ENCODE measurements at places on chromosomes 16 and 17.

DNA sequence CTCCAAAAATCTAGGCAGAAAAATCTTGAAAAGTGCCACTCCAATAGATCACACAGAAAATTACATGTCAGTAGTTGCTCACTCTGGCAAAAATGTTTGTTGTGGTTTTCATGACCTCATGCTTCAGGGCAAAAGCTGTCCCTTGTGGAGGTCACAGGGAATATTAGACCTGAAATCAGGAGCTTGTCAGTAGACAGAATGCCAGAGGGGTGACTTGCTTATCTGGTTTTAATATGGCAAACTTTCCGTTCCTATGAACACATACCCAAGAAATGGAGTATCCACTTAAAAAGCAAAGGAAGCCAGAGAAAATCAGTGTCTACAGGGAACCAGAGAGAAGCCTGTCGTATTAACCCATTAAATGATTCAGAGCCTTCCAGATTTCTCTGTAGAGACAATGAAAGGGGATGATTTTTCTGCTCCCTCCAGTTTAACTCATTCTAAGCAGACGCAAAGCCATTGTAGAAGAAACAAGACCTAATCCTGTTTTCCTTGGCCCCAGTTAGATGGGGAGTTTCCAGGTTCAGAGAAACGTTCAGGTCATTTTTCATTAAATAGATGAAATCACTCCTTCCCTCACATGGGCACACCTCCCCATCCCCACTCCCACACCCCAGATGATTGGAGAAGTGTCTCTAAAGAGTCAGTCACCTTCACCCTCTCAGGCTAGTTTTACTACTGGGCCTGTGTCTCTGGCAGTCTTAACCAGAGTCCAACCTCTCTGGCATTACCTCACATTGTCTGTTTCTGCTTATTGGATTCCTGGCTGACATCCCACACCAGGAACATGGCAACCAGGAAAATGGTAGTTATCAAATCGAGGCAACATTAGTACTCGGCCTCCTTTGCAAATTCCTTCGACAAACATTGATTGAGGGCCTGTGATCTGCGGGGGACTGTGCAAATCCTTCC, 6.0 kb downstream of the SOX9 start:
- no peak for DNase-seq

- DNase-seq = no peak
Measured at GRCh38 chr17:30794372-30794771, 30.1 kb downstream of the CRLF3 start.

DNA sequence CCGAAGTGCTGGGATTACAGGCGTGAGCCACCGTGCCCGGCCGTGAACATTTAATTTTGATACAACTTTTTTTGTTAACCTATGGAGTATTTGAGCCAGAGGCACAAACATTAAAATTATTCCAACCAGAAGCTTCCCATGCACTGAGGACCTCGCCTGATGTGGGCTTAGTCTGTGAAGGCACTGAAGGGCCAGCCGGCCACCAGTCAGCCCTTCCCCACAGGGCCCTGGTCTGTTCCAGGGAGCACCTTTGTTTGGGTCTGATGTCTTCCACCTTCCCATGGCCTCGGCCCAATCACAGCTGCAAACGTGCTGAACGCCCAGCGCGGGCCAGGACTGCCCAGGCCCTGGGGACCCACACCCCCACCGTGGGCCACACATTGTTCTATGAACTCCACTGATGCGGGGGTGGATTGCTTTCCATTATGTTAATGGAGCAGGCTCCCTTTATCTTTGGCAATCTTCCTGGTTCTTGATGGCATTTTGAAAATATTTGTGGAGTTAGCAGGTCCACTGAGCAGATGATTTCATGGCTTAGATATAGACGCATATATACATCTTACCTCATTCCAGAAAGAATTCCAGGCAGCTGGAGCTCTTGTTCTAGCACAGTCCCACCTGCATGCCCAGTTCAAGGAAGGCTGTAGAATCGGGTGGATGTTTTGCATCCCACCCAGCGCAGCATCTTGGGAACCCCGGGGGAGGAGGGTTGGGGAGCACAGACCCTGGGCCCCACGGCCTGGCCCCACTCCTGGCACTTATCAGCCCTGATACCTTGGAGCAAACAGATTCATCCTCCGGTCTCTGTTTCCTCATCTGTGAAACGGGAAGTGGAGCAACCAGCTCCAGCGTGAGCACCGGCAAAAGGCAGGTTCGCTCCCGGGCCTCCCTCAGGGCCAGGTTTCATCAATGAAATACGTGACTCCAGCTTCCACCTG, 14.5 kb downstream of the SPIRE2 start:
- no peak for DNase-seq

DNA sequence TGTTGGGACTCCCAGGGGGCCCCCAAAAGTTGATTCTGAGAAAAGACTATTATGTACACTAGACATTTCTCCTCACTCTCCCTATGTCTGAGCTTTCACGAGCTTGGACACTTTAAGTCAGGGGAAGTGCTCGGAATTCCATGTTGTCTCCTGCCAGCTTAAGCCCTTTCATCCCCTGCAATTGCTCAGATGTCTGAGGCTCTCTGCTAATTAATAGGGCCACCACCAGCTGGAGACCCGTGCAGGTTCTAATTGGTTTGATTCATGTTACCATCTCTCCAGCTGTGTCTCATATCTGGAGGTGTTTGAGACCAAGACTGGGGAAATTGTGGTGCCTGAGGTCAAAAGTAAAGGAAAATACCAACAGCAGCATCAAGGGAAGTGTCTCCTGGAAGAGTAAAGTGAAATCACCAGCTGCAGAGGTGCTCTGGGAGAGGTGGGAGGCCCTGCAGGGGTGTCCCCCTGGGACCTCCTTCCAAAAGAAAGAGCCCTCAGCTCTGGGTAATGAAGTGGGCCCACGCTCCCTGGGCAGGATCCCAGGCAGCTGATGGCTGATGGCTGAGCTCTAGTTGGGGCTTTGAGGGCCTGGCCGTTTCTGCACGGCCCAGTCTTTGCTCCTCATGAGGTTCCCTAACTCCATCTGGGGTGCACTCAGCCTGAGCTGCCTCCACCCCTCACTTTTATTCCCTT, 5.8 kb upstream of the UTS2R start:
- no peak for DNase-seq

GRCh38 chr17:52106638-52107261, 51.8 kb downstream of the CA10 start:
- peak; percentile 19 for DNase-seq

DNA sequence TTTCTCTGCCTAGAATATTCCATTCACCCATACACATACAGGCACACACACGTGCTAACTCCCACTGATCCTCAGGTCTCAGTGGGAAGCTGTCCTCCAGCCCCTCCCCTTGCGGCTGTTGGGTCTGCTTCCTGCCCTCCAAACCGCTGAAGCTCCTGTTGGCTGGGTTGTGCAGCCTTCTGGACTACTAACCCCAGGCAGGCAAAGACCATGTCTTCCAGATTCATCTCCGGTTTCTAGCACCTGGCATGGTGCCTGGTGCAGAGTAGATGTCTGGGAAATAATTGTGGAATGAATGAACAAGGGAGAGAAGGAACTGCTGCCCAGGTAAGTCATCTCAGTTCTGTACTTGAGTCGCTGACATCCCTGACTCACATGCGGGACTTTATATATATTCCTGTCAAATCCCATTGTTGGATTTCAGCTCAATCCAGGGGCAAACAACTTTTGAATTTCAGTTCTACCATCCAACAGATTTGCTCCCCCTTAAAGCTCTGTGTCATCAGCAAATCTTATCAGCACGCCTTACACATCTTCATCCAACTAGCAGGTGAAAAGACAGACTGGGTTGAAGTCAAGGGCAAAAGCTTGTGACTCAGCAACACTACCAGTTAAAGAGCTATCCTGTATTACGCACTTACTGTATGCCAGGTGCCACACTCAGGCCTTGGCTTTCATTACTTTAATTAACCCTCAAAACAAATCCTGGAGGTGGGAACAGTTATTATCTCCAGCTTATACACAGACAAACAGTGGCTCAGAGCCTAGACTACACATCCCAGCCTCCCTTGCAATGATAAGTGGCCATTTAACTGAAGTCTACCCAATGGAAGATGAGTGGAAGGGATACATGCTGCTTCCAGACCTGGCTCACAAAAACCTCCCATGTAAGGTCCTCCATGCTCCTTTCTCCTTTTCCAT, 51.1 kb downstream of the SRCIN1 start:
- DNase-seq = no peak

GRCh38 chr16:76963614-76964315, 227.2 kb upstream of the MON1B start:
- DNase-seq = no peak

DNA sequence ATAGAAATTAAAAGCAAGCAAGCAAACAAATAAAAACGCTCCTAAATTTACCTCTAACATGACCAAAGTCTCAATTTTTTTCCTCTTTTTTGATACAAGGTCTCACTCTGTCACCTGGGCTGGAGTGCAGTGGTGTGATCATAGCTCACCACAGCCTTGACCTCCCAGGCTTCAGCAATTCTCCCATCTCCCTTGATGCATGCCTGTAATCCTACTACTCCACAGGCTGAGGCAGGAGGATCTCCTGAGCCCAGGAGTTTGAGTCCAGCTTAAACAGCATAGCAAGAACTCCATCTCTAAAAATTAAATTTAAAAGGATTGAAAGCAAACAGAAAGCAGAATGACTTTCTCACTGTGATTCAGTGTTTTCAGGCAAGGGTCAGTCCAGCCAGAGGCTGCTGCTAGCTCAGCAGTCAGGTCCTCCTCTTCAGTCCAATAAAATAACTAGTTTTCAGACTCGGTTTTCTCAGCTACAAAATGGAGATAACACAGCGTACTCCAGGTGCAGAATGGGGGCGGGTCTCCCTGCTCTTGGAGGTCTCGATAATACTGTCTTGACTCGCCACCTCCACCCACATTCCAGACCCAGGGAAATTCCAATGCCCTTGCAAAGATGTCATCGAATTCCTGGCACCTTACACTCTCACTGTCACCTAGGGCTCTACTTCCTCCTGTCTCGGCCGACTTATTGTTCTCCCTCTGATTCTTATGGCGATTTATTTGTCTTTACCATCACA, 20.7 kb upstream of the MRTFB start:
- DNase-seq = no peak

GRCh38 chr17:44307387-44308186, 814 bp upstream of the RUNDC3A start:
- DNase-seq = peak; percentile 80

- peak; percentile 39 for DNase-seq
Measured at GRCh38 chr17:36856903-36857381, 80.3 kb upstream of the LHX1 start.

- DNase-seq = peak; percentile 52
Measured at GRCh38 chr16:46894036-46894672, 10.0 kb downstream of the GPT2 start.

DNA sequence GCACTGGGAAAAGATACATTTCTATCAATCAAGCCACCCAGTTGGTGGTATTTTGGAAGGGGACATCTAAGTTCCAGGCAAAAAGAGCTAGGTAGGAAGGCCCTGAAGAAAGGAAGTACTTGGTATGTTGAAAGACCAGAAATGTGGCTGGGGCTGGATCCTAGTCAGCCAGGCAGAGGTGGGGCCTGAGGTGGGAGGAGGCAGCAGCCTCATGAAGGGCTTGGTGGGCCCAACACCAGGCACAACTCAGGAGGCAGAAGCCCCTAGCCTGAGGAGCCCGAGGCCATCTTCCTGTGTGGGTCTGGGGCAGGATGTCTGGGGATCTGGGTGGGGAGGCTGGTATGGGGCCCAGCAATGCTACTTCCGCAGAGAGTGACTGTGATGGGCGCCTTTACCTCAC, 105.9 kb downstream of the SALL1 start:
- DNase-seq = no peak

DNA sequence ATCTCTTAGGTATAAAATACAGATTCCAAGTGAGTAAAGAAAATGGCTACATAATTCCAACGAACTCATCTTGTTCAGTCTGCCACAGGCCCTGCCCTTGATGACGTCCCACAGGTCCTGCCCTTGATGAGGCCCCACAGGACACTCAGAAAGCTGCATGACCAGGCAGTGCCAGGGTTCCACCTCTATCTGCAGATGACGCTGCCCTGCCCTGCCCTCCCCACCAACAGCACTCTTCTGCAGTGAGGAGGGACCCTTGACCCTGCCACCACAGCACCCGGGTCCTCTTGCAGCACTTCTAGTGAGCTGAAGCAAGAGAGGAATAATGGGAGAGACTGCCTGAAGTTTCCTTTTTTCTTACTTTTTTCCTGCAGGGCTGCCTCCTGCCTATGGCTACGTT, 118.4 kb downstream of the VPS53 start:
- DNase-seq = no peak

- DNase-seq = no peak
Measured at GRCh38 chr16:85459529-85460251, 153.4 kb upstream of the GSE1 start.

DNA sequence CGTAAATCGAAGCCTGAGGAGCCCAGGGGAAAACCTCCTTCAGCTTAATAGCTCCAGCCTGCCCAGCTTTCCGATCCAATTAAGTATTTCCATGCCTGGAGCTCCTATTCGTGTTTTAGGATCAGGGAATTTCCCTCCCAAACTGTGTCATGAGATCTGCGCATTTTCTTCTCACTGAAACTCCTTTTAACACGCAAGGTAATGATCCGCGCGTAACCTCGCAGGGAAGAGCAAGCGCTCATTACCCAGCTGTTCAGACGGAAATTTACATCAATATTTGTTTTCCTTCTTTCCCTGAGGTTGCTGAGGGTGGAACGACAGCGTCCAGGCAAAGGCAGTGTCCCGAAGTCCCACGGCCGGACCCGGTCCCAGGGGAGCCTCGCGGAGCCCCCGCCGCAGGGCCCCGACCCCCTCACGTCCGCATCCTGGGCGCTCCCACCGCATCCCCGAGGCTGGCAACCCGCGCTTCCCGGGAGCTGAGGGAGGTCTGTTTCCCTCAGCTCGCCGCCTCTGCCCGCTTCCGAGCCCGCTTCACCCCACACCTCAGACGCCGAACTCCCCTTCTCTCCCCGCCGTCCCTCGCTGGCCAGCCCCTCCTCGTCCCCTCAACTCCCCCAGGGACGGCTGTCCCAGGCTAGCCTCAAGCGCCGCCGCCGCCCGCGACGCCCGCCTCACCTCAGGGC, 415 bp downstream of the ABCA5 start:
- peak; percentile 7 for DNase-seq
